Mucosa of gallbladder (tissue), 1 donor: ENCODE measurements at places on chromosomes 4 and X. TPM values are rescaled to one million over a fixed set of nuclear protein-coding genes. Genes with fewer than 3 reads are reported as not detected.

Gene PPBP
- 0.60 TPM for total RNA-seq

Gene ACSL4
- total RNA-seq, result 58.4 TPM

Gene GJB1
- total RNA-seq, result 228 TPM

Gene NFXL1
- total RNA-seq, result 10.6 TPM

Gene DTHD1
- 0.20 TPM for total RNA-seq

Gene PAGE1
- not detected for total RNA-seq

Gene PCDH18
- 23.7 TPM for total RNA-seq

Gene MAGEC1
- total RNA-seq, result not detected

Gene MSX1
- 1.2 TPM for total RNA-seq

Gene MAGEB10
- total RNA-seq, result not detected

Gene SERPINA7
- 0.26 TPM for total RNA-seq

Gene NALF2
- total RNA-seq, result 1.8 TPM

- DNase-seq, result no peak
Measured at GRCh38 chr4:155509555-155509954, 132.8 kb upstream of the MAP9 start.

GRCh38 chr4:55122235-55122634, 3.2 kb downstream of the KDR start:
- no peak for DNase-seq

- DNase-seq, result peak; percentile 57
Measured at GRCh38 chr4:48944252-48944651, 37.7 kb upstream of the OCIAD2 start.

DNA sequence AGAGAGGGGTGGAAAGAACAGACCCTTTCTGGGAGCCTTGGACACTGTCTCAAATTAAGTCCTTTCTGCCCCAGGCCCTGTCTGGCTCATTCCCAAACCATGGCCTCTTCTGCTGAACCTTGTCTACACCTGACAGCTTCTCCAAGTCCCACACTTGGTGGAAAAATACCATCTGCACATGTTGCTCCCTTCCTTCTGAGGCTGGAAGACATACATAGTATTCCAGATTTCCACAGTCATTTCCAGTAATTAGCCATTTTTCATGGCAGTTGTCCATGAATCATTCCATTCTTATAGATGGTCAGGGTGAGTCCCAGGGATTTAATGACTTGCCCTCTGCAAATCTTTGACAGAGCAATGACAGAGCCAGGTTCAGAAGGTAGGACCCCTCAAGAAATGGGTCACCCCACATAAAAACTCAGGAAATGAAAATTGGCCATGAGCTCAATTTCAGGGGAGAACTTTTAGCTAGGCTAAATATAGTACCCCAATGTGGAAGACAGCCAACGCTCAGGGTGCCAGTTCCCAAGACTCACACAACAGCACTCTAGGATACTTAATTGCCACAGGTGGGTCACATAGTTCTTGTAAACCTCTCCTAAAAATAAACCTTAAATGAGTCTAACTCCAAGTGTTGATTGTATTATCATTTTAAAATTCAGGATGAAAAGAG, 16.2 kb upstream of the DAPP1 start:
- no peak for DNase-seq

- no peak for DNase-seq
Measured at GRCh38 chr4:107299646-107300045, 263.5 kb upstream of the DKK2 start.

GRCh38 chr4:153207567-153207966, 3.3 kb downstream of the TRIM2 start:
- DNase-seq, result peak; percentile 47

GRCh38 chr4:181597766-181598165, 645.4 kb upstream of the TENM3 start:
- DNase-seq, result no peak

DNA sequence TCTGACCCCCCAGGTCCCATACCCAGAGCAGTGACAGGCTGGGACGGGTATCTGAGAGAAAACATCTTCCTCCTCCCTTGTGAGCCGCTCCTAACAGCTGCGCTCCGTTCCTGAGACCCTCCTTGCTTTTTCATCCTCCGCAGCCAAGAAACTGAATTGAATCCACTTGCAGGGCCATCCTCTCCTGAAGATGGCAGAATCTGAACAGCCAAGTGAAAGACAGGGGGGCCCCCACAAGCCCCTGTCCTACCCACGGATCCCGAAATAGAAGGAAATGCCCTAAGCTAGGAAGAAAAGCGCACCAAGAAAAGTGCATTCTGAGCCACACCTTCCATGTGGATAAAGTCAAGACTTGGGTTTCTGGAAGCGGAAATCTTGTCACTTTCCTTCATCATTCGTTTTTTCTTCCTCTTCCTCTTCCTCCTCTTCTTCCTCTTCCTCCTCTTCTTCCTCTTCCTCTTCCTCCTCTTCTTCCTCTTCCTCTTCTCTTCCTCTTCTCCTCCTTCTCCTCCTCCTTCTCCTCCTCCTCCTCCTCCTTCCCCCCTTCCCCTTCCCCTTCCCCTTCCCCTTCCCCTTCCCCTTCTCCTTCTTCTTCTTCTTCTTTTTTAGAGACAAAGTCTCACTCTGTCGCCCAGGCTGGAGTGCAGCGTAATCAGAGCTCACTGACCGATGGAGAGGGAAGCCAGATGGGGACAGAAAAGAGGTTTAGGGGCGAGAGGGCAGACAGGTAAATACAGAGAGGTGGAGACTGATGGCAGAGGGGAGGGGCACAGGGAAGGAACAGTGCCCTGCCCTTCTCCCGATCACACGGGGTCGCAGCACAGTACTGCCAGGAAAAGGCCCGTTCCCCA, 86.0 kb upstream of the WWC2 start:
- DNase-seq, result no peak

DNA sequence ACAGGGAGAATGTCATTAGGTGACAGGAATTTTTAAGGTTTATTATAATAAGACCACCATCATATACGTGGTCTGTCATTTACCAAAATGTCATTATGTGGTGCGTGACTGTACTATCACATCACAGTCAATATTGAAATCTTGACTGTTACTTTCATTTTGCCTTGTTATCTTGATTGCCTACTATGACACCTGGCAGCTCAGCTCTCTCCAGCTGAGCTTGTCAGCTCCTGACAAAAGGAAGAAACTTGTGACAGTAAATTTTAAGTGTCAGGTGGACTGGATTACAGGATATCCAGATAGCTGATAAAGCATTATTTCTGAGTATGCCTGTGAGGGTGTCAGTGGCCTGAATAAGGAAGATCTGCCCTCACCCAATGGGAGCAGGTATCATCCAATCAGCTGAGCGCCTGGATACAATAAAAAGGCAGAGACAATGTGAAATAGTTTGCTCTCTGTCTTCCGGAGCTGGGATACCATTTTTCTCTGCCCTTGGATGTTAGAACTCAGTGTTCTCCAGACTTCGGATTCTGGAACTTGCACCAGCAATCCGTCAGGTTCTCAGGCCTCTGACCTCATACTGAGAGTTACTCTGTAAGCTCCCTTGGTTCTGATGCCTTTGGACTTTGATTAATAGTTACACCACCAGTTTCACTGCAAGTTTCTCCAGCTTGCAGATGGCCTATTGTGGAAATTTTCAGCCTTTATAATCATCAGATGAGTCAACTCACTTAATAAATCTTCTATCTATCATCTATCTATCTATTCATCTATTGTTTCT, 1454.7 kb upstream of the IGFBP7 start:
- no peak for DNase-seq

DNA sequence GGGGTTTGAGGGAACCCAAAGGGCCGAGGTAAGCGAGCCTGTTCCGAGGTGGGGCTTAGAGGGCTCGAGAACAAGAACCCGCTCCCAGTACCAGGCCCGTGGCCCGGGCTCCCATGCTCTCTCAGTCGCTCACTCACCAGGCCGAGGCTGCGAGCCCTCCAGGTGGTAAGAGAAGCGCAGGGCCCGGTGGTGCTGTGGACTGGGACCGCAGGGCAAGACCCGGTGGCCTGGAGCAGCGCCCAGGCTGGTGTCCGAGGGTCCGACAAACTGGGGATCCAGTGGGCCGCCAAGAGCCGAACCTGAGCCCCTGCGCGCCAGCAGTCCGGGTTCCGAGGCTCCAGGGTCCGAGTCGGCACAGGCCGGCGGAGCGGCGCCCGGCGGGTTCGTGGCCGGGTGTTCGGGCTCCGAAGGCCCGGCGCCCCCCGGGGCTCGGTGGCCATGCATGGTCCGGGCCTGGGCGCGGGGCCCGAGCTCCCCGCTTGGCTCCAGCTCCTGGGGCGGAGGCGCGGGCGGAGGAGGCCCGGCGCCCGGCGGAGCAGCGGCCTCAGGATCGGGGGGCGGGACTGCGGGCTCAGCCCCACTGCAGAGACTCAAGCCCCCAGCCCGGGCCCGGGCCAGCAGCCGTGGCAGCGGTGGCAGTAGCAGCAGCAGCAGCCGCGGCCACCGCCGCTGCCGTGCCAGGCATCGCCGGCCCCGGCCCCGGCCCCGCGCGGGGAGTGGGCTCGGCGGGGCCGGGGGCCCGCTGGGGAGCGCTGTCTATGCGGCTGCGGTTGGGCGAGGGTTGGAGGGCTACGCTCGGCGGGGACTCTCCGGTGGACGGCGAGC, 833 bp downstream of the FGD1 start:
- no peak for DNase-seq

- no peak for DNase-seq
Measured at GRCh38 chrX:100645106-100645505, 1.1 kb downstream of the SRPX2 start.

- no peak for DNase-seq
Measured at GRCh38 chr4:98619180-98619579, 39.2 kb downstream of the TSPAN5 start.

DNA sequence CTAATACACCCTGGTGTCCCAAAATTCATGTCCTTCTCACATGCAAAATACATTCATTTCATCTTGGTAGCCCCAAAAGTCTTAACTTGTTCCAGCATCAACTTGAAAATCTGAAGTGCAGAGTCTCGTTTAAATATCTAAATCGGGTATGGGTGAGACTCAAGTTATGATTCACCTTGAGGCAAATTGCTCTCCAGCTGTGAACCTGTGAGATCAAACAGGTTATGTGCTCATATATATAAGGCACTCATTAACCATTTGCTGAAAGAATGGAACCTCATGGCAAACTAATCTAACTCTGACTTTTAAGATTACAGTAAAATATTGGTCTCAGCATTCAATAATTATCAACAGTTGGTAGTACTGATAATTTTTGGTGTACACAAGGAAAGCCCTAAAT, 55.5 kb downstream of the PDLIM5 start:
- no peak for DNase-seq

DNA sequence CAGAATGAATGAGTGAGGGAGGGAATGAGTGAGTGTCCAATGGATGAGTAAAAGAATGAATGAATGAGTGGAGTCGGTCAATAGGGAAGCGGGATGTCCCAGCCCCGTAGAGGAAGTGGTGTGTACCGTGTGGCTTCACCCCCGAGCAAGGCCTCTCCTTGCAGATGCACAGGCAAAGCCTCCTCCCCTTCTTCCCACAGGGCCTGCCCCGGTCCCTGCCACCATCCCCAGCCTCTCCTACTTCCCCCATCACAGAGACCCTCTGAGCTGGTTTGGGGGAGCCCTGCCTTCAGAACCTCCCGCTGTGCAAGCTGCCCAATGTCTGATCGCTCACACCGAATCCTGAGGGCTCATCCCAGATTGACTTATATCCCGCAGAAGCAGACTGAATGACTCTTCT, 13.6 kb downstream of the HTRA3 start:
- no peak for DNase-seq

DNA sequence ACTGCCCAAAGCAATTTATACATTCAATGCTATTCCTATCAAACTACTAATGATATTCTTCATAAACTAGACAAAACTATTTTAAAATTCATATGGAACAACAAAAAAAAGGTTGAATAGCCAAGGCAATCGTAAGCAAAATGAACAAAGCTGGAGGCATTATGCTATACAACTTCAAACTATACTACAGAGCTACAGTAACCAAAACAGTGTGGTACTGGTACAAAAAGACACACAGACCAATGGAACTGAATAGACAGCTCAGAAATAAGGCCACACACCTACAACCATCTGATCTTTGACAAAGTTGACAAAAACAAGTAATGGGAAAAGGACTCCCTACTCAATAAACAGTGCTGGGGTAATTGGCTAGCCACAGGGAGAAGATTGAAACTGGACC, 67.0 kb downstream of the FGF16 start:
- no peak for DNase-seq

DNA sequence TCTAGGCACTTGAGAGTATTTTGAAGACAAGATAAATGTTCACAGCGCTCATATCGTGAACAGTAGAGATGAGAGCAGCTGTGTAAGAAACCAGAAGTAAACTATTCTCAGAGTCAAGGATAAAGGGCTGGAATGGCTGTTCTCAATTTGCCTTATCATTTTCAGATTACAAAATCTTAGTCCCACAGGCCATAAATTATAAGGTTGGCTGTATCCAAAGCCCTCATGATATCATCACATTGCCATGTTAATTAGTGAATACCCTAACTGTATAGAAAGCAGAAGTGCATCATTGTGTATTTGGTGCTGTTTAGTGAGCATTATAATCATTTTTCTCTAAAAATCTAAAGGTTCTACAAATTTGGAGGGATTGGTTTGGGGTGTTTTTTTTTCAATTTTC, 168.9 kb upstream of the EDNRA start:
- DNase-seq, result no peak

- DNase-seq, result peak; percentile 54
Measured at GRCh38 chrX:1581132-1581531, 10.3 kb upstream of the AKAP17A start.

GRCh38 chr4:186105647-186106321, 1.3 kb downstream of the FAM149A start:
- no peak for DNase-seq

DNA sequence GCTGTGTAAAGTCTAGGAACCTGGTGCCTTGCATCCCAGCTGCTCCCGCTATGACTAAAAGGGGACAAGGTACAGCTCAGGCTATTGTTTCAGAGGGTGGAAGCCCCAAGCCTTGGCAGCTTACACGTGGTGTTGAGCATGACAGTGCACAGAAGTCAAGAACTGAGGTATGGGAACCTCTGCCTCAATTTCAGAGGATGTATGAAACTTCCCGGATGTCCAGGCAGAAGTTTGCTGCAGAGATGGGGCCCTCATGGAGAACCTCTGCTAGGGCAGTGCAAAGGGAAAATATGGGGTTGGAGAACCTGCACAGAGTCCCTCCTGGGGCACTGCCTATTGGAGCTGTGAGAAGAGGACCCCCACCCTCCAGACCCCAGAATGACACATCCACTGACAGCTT, 76.6 kb downstream of the DDX60 start:
- DNase-seq, result no peak

- DNase-seq, result no peak
Measured at GRCh38 chrX:104137496-104137895, 19.3 kb downstream of the SLC25A53 start.

DNA sequence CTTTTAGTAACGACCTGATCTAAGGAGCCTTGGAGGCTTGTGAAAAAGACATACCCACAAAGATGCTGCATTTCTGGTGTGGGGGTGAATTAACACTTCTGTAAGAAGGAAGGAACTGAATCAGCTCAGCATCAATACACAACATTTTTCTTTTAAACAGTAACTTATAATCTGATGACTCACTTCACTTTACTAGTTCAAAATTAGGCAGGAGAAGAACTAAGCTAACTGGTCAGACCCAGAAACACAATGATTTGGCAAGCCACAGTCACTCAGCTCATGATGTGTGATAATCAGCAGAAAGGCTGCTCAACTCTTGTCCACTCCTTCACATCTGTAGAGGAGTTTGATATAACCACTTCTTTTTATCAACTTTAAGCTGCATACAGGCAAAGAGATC, 4.6 kb downstream of the MMAA start:
- DNase-seq, result no peak
